Astrocyte (in vitro differentiated cells and primary cell): ENCODE measurements at places on chromosomes 1 and 21. TPM values are rescaled to one million over a fixed set of nuclear protein-coding genes. Genes with fewer than 3 reads are reported as not detected.

DNA sequence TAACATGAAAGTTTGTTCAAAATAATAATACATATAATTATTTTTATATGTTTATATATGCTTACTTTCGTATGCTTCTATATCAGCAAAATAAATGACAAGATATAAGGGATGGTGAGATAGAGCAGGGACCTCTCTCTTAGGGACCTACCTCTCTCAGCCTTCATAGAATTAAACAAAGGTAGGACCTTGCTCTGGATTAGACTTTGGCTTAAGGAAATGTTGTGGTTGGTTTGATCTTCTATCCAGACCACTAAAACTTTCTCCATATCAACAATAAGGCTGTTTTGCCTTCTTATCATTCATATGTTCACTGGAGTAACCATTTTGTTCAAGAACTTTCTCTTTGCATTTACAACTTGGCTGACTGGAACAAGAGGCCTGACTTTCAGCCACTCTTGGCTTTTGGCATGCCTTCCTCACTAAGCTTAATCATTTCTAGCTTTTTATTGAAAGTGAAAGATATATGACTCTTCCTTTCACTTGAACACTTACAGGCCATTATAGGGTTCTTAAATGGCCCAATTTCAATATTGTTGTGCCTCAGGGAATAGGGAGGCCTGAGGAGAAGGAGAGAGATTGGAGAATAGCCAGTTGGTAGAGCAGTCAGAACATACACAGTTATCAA, 14.4 kb downstream of the FRRS1 start:
- no peaks in the 10 kb centered on the region for H3K4me1 ChIP-seq
- H3K27me3 ChIP-seq = no peaks in the 10 kb centered on the region
- no peaks in the 10 kb centered on the region for H3K36me3 ChIP-seq
- H3K27ac ChIP-seq = no peak overlapping the region
- DNase-seq = no peak

DNA sequence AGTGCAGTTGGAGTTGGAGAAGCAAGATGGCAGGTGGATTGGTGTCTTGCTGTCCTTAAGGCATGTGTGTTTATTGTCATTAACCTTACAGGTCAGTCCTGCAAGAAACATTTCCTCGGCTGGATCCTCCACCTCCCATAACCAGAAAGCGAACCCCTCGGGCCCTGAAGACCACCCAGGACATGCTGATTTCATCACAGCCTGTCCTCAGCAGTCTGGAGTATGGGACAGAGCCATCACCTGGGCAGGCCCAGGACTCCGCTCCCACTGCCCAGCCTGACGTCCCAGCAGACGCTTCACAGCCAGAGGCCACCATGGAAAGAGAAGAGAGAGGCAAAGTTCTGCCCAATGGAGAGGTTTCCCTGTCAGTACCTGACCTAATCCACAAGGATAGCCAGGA, 1.6 kb downstream of the C1orf226 start:
- DNase-seq = no peak
- H3K27ac ChIP-seq = no peak overlapping the region
- no peak overlapping the region for H3K4me3 ChIP-seq
- H3K27me3 ChIP-seq = peaks cover 4% of the 10 kb centered on the region
- H3K36me3 ChIP-seq = no peaks in the 10 kb centered on the region

GRCh38 chr1:243508303-243508713, 252.5 kb downstream of the SDCCAG8 start:
- H3K36me3 ChIP-seq = peaks cover 11% of the 10 kb centered on the region
- DNase-seq = no peak
- no peak overlapping the region for H3K4me3 ChIP-seq
- no peak overlapping the region for H3K27ac ChIP-seq
- peaks cover 2% of the 10 kb centered on the region for H3K4me1 ChIP-seq

DNA sequence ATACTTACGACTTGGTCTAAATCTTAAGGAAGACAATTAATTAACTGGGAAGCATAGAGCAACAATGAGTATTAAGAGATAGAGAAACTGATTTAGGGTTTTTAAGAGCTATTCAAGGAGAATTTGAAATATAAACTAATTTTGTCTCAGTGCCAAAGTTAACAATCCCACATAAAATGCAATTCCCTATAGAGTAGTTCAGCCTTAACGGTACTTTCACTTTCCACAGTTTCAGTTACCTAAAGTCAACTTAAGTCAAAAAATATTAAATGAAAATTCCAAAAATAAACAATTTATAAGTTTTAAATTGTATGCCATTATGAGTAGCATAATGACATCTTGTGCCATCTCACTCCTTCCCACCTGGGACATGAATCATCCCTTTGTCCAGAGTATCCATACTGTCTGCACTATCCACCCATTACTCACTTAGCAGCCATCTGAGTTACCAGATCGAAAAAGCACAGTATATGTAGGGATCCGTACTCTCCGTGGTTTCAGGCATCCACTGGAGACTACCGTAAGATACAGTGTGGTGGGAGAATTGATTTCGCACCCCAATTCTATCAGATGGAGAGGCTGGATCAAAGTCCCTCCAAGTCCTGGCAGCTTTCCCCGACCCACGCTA, 4.8 kb upstream of the SARS1 start:
- H3K4me1 ChIP-seq = peaks cover 9% of the 10 kb centered on the region
- no peaks in the 10 kb centered on the region for H3K27me3 ChIP-seq
- H3K27ac ChIP-seq = no peak overlapping the region
- H3K36me3 ChIP-seq = no peaks in the 10 kb centered on the region

DNA sequence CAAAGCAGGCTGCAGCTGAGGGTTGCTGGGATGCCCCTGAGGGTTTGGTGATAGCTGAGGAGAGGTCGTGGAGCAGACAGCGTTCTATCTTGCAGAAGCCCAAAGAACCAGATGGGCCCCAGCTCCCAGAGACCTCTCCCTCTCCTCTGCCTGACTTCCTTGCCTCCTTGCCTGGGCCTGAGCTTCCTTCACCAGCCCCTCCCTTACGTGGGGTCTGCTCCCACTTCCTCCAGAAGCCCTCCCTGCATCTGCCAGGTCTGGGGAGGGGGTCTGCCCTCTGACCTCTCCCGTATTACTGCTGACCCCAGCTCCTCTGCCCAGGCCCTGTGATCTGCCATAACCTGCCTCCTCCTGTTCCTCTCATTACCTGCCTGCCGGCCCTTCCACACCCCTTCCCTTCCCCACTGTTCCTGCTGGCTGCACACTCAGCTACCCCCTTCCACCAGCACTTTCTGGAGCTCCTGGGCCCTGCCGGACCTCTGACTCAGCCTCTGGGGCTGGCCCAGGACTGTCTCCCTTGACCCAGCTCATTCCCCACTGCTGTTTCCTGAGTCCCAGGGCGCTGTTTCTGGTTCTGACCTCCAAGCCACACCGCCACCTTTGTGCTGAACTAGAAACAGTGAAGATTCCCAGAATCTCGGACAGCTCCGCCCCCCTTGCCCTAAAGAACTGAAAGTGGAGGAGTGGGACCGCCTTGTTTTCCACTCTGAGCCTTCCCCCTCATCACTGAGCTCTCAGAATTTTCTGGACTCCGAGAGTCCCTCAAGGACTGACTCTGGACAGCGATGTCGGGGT, 237.7 kb upstream of the C1orf174 start:
- no peaks in the 10 kb centered on the region for H3K4me1 ChIP-seq
- no peaks in the 10 kb centered on the region for H3K36me3 ChIP-seq
- H3K27me3 ChIP-seq = no peaks in the 10 kb centered on the region
- no peak for DNase-seq

DNA sequence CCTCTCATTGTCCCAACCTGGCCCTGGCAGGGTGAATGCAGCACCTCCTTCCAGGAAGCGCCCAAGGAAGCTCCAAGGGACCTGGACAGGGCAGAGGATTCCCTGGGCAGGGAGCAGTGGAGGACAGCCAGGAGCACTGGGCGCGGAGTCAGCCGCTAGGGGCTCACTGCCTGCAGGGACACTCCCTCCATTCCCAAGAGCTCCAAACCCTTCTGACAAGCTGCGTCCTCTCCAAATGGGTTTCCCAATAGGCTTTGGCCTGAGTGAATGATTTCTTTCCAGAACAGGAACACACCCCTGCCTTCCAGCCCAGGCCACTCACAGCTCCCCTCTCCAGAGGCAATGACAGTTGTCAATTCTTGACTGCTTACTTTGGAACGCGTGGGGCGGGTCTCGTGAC, 128.5 kb upstream of the EDN2 start:
- no peak overlapping the region for H3K27ac ChIP-seq
- no peak for DNase-seq
- H3K36me3 ChIP-seq = no peaks in the 10 kb centered on the region
- H3K4me1 ChIP-seq = peaks cover 4% of the 10 kb centered on the region
- no peak overlapping the region for H3K4me3 ChIP-seq

DNA sequence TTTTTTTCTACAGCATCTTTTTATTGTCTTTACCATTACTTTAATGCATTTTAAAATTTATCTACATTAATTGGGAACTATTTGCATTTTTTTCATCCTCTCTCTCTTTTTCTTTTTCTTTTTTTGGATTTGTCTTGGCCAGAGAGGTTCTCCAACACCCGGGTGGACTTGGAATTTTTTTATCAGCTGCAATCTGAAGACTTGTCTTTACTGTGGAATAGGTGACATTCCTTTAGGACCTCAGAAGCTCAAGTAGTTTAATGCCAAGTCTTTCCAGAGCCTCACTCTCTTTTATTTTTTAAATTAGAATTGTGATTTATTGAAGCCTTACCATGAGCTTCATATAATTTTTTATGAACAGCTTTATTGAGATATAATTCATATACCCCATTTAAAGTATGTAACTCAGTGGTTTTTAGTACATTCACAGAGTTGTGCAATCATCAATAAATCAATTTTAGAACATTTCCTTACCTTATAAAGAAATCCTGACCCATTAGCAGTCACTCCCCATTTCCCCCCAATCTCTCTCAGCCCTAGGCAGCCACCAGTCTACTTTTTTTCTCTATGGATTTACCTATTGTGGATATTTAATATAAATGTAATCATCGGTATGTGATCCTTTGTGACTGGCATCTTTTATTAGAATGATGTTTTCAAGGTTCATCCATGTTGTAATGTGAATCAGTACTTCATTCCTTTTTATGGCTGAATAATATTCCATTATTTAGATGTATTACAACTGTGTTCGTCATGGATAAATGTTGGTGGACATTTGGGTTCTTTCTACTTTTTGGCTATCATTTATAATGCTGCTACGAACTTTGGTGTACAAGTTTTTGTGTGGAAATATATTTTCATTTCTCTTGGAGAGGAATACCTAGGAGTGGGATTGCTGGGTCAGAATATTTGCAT, 6.2 kb downstream of the TUFT1 start:
- no peak overlapping the region for H3K4me3 ChIP-seq
- peak overlapping the region; percentile 35 for H3K27ac ChIP-seq
- DNase-seq = no peak
- H3K36me3 ChIP-seq = no peaks in the 10 kb centered on the region
- peaks cover 48% of the 10 kb centered on the region for H3K4me1 ChIP-seq

- no peak overlapping the region for H3K4me3 ChIP-seq
- peaks cover 5% of the 10 kb centered on the region for H3K4me1 ChIP-seq
- H3K27me3 ChIP-seq = peaks cover 7% of the 10 kb centered on the region
- H3K27ac ChIP-seq = no peak overlapping the region
- no peaks in the 10 kb centered on the region for H3K36me3 ChIP-seq
- no peak for DNase-seq
These were observed 75.2 kb upstream of the LRRN2 start for GRCh38 chr1:204760757-204761156.

DNA sequence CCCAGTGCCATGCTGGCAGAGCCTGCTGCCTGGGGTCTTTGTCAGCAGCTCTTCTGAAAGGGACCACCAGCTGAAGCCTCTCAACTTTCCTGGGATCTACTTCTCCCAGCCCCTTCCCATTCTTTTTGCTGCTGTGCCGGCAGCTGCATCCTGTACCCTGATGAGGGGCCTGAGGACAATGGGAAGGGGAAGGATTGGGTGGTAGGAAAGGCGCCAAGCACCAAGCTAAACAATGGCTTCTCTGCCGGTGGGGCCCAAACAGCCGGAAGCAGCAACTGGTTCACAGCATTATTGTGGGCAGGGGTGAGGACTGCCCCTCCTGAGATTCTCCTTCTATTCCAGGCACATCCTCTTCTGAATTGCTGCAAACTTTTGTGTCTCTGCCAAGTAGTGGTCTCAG, 5.0 kb upstream of the EFCAB14 start:
- H3K36me3 ChIP-seq = no peaks in the 10 kb centered on the region
- no peak overlapping the region for H3K27ac ChIP-seq
- H3K4me1 ChIP-seq = peaks cover 6% of the 10 kb centered on the region

The ITLN2 gene
- not detected in 2 replicates for total RNA-seq

The GSTM5 gene
- total RNA-seq = not detected in 2 replicates

The CHIA gene
- not detected in 2 replicates for total RNA-seq

The S100A1 gene
- 1.7 and 4.1 TPM in 2 replicates for total RNA-seq

The ZBTB18 gene
- total RNA-seq = 15.5 and 19.2 TPM in 2 replicates
